Calu3 (cell line): ENCODE measurements at places on chromosomes 6 and 20. TPM values are rescaled to one million over a fixed set of nuclear protein-coding genes. Genes with fewer than 3 reads are reported as not detected.

DNA sequence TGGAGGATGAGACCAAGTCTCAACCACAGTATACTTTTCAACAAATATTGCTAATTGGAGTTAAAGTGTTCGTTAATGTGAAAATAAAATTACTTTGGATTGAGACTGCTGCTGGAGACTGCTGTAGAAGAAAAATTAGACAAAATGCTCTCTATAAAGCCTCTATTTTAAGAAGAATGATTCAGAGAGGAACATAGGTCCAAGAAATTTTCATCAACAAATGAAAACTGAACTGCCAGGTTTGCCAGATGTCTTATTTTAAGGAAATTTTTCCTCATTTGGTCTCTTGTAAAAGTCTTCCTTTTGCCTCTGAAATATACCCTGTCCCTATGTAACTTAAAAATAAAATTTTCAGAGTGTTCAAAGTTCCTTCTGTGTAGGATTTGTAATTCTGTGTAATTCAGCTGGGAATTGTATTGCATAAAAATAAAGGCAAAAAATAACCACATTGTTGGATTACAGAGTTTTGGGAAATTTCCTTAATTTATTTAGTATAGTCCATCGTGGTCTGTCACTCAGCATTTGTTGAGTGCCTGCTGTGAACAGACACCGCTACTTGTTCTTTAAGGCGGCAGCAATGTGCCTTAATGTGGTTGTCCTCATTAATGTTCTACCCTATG lies 27.4 kb downstream of the ANKS1A start:
- no peak for DNase-seq

GRCh38 chr6:141486942-141487341 lies 645.8 kb upstream of the GJE1 start:
- no peak for DNase-seq

- DNase-seq: no peak
Measured at GRCh38 chr20:33552519-33552918, 62.6 kb downstream of the CBFA2T2 start.

- peak; percentile 67 for DNase-seq
Measured at GRCh38 chr6:45419571-45420082, 41.9 kb upstream of the SUPT3H start.

Gene TRIM10
- total RNA-seq: 1.8 and 2.7 TPM in 2 replicates

Gene HMGCLL1
- not detected in 2 replicates for total RNA-seq
